ENCODE measurements at places on chromosomes 5 and 9.

DNA sequence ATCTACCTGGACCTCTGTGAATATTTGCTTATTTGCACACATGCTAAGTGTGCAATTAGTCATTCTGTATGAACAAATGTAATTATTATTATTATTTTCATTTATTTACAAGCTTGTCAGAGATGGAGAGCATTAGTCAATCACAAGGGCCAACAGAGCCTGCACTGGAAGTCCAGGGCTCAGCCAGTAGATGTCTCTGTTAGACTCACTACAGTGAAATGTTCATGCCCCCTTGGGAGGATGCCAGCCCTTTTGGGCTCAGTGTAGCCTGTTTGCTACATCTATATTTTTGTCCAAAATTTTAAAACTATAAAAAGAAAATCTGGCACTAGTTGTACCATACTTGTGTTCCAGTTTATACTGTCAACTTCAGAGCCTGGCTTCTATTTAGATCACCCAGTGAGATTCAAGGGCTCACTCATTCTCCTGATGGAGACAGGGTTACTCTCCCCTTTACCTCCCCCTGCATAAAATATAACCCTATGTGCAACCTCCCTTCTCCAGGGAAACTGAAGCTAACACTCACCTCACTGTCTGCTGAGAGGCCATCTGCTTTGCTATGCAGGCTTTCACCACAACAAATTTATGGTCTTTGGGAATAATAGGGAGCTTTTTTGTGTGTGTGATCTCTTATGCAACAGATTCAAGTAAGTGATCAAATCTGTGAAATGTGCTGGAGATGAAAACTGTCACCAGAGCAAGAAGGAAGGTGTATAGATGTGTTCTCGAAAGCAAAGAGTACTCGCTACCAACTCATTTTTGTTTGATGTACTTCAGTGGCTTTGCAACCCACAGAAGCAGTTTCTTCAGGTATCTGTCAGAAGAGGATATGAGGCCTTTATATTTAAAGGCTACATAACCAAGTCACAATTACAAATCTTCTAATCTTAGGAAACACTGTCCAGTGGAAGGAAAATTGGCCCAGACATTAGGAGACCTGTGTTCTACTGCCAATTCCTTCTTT is 99.9 kb upstream of the TLE4 start:
- DNase-seq: peak; percentile 6

GRCh38 chr5:23466401-23466912 is 41.0 kb upstream of the PRDM9 start:
- no peak for DNase-seq

DNA sequence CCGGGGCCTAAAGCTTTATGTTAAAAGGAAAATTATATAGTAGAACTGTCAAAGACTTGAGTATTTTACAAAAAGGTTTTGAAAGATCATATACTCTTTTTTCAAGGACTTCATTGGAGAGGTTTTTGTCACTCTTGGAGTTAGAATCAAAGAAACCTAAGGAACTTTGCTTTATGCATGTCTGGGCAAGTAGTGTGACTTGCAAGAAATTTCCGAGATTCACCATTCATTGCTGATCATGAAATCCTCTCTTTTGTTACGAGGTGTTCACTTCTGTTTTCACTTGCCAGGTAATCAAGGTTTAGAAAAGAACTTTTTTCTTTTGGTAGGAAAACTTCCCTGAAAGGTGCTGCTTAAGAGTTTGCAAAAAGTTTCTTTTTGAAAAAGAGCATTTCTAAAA is 64.8 kb downstream of the NUP214 start:
- no peak for DNase-seq

DNA sequence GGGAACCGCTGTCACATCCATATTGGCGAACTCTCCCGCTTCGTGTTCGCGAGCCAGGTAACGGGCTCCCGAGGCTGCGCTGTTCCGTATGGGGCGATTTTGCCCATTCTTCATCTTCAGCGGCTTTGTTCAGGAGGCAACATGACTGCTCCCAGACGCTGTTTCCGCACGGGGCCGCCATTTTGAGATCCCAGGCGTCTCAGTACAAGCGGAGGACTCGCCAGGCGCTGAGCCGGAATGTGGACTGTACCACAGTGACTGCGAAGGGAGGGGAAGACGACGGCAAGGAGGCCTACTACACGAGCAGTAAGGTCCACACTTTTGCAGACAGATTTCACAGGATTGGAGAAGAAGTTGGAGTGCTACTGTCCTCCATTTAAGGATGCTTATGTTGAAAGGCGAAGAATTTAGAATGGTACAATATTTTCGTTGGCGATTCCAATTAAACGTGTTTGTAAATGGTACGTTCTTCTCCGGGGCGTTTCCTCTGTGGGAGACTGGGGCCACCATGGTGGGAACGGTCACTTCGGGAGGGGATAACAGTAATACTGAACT is 41.6 kb upstream of the ZNF300 start:
- DNase-seq: no peak

- DNase-seq: no peak
Observed at GRCh38 chr5:8676695-8677094, 807.7 kb downstream of the MTRR start.

- DNase-seq: no peak
Observed at GRCh38 chr9:92605224-92605623, 64.7 kb downstream of the IPPK start.

DNA sequence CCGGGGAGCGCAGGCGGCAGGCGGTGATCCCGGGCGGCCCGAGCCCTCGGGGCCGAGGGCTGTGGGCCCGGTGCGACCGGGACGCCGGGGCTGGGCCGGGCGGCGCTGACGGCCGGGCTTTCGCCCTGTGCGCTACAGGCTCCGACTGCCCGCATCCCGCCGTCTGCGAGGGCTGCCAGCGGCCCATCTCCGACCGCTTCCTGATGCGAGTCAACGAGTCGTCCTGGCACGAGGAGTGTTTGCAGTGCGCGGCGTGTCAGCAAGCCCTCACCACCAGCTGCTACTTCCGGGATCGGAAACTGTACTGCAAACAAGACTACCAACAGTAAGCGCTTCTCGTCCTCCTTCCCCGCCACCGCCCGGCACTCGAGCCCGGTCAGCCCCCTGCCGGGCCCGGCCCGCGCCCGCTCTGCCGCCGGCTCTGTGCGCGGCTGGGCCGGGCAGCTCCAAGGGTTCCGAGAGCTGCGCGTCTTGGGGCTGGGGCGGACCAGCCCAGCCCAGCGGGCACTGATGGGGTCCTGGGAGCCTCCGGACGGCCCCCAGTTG is 1.6 kb downstream of the LMX1B start:
- DNase-seq: peak; percentile 71

GRCh38 chr9:98870782-98871557 is 63.5 kb downstream of the GALNT12 start:
- no peak for DNase-seq

Data from DMS153 (cell line).